Stimulated activated CD4-positive, alpha-beta T cell treated with anti-CD3 and anti-CD28 coated beads, Interleukin-4, amount 100 ng/mL, for 4 hours (primary cell): ENCODE measurements at places on chromosomes 7 and 10.

DNA sequence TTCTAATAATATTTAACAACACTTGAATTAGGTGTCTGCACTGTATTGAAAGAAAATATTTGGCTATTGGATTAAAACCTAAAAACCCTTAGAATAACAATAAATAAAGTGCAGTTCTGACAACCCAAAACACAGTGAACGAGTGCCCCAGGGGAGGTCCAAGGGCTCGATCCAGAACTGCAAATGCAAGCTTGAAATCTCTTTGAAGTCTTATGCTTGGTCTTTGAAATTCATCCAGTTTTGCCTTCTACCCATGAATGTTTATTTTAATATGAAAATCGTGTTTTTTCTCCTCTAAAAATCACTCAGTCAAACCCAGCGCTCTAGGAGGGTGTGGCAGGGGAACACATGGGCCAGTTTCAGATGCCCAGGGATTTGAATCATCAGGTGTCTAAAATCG, 119.5 kb downstream of the MTPAP start:
- no peak for DNase-seq

DNA sequence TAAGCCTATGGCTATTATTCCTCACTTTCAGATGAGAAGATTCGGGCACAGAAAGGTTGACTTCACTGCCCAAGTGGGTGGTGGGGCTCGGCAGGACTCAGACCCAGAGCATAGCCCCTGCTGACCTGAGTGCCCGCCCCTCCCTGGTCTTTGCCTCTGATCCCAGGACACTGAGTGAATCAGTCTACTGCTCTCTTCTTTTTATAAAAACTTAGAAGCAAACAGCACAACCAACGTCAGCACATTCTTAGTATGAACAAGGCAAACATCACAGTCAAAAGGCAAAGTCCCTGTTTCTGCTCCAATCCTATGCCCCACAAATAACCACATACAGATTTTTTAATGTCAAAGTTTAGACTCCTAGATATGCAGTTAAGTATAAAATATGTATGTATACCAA, 237.8 kb downstream of the ZMYND11 start:
- DNase-seq, result no peak

DNA sequence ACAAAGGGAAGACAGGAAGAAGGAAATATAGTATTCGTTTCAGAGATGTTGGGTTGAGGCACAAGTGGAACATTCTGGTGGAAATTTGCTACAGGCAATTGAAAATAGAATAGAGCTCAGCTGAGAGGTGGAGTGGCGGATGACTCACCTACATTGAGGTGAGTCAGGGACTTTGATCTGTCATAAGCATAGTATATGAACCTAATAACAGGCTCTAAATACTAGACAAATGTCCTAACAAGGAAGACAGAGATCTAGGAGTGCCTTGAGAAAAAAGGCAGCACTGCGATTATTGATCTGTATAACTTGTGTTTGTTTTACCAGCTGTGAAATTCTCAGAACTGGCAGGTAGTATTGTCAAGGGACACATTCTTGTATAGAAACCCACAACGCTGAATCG, 907 bp upstream of the IFRD1 start:
- DNase-seq, result peak; percentile 77

DNA sequence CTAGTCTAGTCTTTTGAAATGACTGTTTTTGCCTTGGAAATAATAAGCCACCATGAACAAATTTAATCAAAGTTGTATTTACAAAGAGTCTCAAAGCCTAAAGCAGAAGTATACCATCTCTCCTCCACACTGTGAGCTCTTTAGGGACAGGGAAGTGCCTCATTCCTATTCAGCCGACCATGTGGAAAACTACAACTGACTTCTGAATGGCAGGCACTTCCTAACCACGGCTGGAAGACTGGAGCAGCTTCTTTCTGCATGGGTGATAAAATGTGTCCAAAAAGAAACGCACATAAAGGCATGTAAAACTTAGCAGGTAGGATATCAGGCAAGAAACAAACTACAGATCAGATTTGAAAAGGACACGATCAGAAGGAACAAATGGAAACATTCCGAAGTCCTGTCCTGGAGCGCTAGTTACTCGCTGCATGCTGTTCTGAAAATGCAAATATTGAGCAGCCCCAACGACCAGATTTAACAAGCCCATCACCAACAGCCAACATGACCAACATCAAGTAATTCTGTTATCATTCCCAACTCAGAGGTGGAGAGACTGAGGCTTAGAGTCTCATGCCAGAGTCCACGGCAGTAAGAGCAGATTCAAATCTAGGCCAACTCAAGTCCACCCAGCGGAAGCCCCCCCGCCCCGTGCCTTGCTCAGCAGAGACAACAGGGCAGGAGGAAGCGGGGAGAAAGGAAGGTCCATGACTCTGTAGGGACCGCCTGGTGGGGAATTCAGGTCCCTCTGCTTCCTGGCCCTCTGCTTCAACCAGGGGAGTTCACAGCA, 26.5 kb downstream of the CTBP2 start:
- no peak for DNase-seq

DNA sequence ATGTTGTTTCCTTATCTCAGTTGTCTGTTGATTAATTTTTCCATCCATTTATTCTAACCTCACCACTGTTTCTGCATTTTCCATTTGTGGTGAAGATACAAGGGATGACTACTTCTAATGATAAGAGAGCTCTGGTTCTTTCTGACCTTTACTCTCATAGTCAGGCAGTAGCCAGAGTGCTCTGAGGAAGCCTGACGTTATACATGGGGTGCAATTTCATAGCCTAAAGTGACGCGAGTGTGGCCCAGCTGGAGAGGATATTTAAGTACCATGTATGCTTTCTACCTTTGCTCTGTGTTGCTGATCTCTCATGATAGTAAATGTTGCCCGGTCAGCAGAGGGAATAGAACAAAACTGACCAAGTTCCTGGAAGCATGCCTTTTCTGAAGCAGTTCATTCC, 33.9 kb upstream of the CYCS start:
- DNase-seq, result no peak

GRCh38 chr7:85262891-85263290, 76.0 kb upstream of the SEMA3D start:
- no peak for DNase-seq

GRCh38 chr7:2143981-2144595, 88.7 kb downstream of the MAD1L1 start:
- no peak for DNase-seq

DNA sequence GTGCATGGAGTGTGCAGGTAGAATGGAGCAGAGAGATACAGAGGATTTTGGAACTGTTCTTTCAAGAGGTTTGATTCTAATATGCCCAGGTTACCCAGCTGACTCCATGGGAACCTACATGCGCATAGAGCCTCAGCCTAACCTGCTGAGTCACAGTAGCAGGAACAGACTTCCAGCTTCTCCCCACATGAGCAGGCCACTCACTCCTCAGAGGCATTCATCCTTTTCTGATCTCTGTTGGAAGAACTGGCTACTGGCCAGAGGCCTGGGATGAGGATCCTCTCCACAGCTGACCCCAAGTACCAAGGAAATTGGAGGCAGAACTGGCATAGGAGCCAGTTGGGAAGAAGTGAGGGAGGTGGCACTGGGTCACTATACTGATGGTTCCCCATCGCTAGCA, 17.9 kb upstream of the CCSER2 start:
- no peak for DNase-seq
